Activated CD4-positive, alpha-beta memory T cell treated with anti-CD3 and anti-CD28 coated beads, Interleukin-2, amount 10 ng/mL, durations not matched to agents 7 days and 5 days (primary cell): ENCODE measurements at places on chromosomes 12 and 14.
A peak's percentile ranks its signal among the peaks of the same experiment; 100 is the strongest.

GRCh38 chr12:69404851-69405565, 45.5 kb downstream of the YEATS4 start:
- H3K36me3 ChIP-seq, result peaks cover 7% of the 10 kb centered on the region
- no peaks in the 10 kb centered on the region for H3K4me1 ChIP-seq
- H3K27ac ChIP-seq, result no peak overlapping the region
- no peaks in the 10 kb centered on the region for H3K27me3 ChIP-seq
- no peak overlapping the region for H3K4me3 ChIP-seq
- DNase-seq, result no peak

DNA sequence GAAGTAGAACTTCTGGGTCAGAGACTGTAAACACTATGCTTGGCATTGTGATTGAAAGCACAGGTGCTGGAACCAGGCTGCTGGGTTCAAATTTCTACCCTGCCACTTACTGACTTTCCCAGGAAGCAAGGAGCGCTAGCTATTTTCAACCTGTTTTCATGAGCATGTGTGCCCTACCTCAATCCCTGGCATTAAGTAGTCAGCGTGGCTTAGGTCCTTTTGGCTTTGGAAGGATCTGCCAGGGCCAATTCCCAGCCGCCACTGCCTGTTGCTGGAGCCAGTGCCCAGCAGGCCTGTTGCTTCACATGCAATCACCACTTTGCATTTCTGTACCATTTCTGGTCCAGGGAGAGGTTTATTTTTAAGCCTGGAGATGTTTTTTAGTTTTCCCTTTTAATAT, 196.3 kb downstream of the TRHDE start:
- H3K27me3 ChIP-seq, result no peaks in the 10 kb centered on the region
- no peak for DNase-seq
- no peaks in the 10 kb centered on the region for H3K36me3 ChIP-seq
- no peak overlapping the region for H3K4me3 ChIP-seq

DNA sequence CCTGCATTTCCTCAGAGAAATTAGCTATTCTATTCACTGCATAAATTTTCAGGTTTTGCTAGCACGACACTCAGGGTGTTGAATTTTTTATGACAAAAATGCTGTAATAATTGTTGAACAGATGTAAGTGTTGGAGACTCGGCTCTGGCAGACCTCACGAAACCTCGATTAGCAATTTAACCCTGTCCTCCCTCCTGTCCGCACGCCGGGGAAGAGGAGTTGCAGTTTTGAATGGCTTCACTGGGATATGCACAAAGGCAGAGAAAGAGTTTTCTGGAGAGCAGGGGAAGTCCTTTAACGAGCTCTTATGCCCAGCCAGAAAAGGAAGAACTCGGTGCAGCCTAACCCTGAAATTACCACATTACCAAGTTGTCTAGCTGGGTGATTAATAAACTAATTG, 661.1 kb downstream of the VRK1 start:
- no peak for DNase-seq
- peaks cover 52% of the 10 kb centered on the region for H3K36me3 ChIP-seq
- H3K4me3 ChIP-seq, result peak overlapping the region; percentile 89
- peaks cover 52% of the 10 kb centered on the region for H3K4me1 ChIP-seq
- H3K27me3 ChIP-seq, result no peaks in the 10 kb centered on the region

DNA sequence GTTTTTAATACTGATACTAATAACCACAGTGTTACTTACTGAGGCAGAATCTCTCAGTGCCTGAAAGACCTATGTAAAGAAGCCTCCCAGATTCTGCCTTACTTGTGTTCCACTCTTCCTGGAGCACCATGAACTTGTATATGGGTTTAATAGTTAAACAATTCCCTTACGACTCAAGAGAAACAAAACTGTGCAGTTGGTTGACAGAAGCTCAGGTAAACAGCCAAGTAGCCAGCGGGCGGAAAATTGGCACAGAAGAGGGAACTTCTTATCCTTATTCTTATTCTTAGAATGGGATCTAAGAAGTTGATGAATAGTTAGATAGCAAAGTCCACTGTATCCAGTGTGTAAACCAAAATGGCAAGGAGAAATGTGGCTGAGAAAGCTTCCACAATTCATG, 22.7 kb upstream of the MAGOHB start:
- H3K4me3 ChIP-seq, result no peak overlapping the region
- H3K27ac ChIP-seq, result no peak overlapping the region
- peaks cover 30% of the 10 kb centered on the region for H3K27me3 ChIP-seq
- no peaks in the 10 kb centered on the region for H3K4me1 ChIP-seq
- no peaks in the 10 kb centered on the region for H3K36me3 ChIP-seq

GRCh38 chr14:33285902-33286700, 347.4 kb downstream of the NPAS3 start:
- H3K27ac ChIP-seq, result no peak overlapping the region
- DNase-seq, result no peak
- H3K4me3 ChIP-seq, result no peak overlapping the region
- H3K27me3 ChIP-seq, result no peaks in the 10 kb centered on the region
- no peaks in the 10 kb centered on the region for H3K36me3 ChIP-seq

GRCh38 chr14:87017335-87017734, 975.6 kb downstream of the GALC start:
- H3K27me3 ChIP-seq, result no peaks in the 10 kb centered on the region
- DNase-seq, result no peak
- no peak overlapping the region for H3K27ac ChIP-seq
- no peaks in the 10 kb centered on the region for H3K36me3 ChIP-seq

DNA sequence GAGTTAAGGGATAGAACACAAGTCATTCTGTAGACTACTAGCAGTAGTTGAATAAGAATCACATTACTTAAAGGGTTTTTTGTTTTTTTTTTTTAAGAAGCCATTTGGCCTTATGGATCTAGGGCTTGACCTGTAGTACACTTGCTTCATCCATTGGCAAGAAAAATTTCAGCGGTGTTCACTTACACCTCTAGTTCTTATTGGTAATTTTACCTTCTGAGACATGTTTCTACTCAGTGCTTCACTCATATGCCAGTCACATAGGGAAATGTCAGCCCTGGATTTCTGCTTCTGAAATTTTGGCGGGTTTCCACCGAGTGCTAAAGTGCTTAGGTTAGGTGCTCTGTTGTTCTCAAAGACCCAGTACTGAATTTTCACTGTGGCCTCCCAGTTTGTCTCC, 72.9 kb downstream of the FRMD6 start:
- no peak overlapping the region for H3K27ac ChIP-seq
- H3K4me1 ChIP-seq, result no peaks in the 10 kb centered on the region
- no peak overlapping the region for H3K4me3 ChIP-seq
- no peaks in the 10 kb centered on the region for H3K27me3 ChIP-seq
- no peaks in the 10 kb centered on the region for H3K36me3 ChIP-seq
- no peak for DNase-seq

DNA sequence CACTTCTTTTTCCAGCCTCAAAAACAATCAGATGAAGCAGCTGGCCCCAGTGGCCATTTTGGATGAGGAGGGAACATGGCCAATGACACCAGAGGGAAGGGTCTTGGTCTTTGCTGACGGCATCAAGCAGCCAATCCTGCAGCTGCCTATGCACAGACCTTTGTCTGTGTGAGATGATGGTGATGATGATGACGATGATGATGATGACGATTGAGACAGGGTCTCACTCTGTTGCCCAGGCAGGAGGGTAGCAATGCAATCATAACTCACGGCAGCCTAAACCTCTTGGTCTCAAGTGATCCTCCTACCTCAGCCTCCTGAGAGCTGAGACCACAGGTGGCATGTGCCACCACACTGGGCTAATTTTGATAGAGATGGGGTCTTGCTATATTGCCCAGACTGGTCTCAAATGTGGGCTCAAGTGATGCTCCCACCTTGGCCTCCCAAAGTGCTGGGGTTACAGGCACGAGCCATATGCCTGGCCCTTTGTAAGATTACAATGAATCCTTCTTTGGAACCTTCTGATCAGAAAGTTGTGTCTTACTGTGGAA, 26.5 kb upstream of the NCOR2 start:
- no peak overlapping the region for H3K27ac ChIP-seq
- H3K36me3 ChIP-seq, result peaks cover 3% of the 10 kb centered on the region
- no peak for DNase-seq

- no peaks in the 10 kb centered on the region for H3K36me3 ChIP-seq
- no peak for DNase-seq
- no peak overlapping the region for H3K4me3 ChIP-seq
- peaks cover 36% of the 10 kb centered on the region for H3K27me3 ChIP-seq
Measured at GRCh38 chr12:6759741-6760140, 6.4 kb upstream of the PTMS start.

- H3K36me3 ChIP-seq, result no peaks in the 10 kb centered on the region
- H3K4me3 ChIP-seq, result no peak overlapping the region
- H3K27ac ChIP-seq, result no peak overlapping the region
- peaks cover 83% of the 10 kb centered on the region for H3K27me3 ChIP-seq
- H3K4me1 ChIP-seq, result peaks cover 17% of the 10 kb centered on the region
Measured at GRCh38 chr12:54024581-54025305, 3.5 kb upstream of the HOXC6 start.

DNA sequence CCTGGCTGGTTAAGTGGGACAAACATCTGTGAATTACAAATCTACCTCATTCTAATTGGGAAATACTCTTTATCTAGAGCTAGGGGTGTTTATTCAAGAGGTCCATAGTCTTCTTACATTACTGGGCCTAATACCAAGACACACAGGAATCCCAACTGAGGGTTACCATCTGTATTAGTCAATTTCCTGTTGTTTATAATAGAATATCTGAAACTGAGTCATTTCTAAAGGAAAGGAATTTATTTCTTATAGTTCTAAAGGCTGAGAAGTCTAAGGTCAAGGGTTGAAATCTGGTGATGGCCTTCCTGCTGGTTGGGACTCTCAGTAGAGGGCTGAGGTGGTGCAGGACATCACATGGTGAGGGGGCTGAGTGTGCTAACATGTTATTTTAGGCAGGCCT, 36.0 kb downstream of the RTRAF start:
- H3K4me3 ChIP-seq, result no peak overlapping the region
- H3K36me3 ChIP-seq, result peaks cover 2% of the 10 kb centered on the region
- no peak overlapping the region for H3K27ac ChIP-seq
- peaks cover 39% of the 10 kb centered on the region for H3K4me1 ChIP-seq
- peaks cover 2% of the 10 kb centered on the region for H3K27me3 ChIP-seq

GRCh38 chr14:26594148-26594547, 3.7 kb downstream of the NOVA1 start:
- peaks cover 15% of the 10 kb centered on the region for H3K27me3 ChIP-seq
- no peak overlapping the region for H3K4me3 ChIP-seq
- H3K4me1 ChIP-seq, result no peaks in the 10 kb centered on the region

- no peaks in the 10 kb centered on the region for H3K4me1 ChIP-seq
- no peak overlapping the region for H3K27ac ChIP-seq
- H3K4me3 ChIP-seq, result no peak overlapping the region
- no peaks in the 10 kb centered on the region for H3K36me3 ChIP-seq
- peaks cover 2% of the 10 kb centered on the region for H3K27me3 ChIP-seq
Measured at GRCh38 chr12:88325076-88325815, 183.1 kb downstream of the TMTC3 start.

DNA sequence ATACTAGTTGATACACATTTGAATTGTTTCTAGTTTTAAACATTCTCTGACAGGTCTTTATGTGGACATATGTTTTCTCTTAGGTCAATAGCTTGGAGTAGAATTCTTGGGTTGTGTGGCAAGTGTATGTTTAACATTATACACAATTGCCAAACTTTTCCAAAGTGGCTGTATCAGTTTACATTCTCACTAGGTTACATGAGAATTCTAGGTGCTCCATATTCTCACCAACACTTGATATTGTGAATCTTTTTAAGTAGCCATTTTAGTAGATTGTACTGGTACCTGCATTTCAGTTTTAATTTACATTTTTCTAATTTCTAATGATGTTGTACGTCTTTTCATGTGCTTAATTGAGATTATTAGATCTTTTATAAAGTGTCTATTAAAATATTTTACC, 28.6 kb downstream of the CCDC91 start:
- no peak overlapping the region for H3K27ac ChIP-seq
- peaks cover 5% of the 10 kb centered on the region for H3K27me3 ChIP-seq
- DNase-seq, result no peak

GRCh38 chr12:23128462-23128861, 503.5 kb downstream of the ETNK1 start:
- H3K36me3 ChIP-seq, result no peaks in the 10 kb centered on the region
- DNase-seq, result no peak
- H3K4me3 ChIP-seq, result no peak overlapping the region
- H3K27ac ChIP-seq, result no peak overlapping the region
